ENCODE measurements at places on chromosomes 3 and 15. TPM values are rescaled to one million over a fixed set of nuclear protein-coding genes. Genes with fewer than 3 reads are reported as not detected.

GRCh38 chr3:197889204-197889930, 60.6 kb upstream of the RPL35A start:
- DNase-seq: no peak

AMIGO3 gene
- total RNA-seq: 1.8 TPM

DNA sequence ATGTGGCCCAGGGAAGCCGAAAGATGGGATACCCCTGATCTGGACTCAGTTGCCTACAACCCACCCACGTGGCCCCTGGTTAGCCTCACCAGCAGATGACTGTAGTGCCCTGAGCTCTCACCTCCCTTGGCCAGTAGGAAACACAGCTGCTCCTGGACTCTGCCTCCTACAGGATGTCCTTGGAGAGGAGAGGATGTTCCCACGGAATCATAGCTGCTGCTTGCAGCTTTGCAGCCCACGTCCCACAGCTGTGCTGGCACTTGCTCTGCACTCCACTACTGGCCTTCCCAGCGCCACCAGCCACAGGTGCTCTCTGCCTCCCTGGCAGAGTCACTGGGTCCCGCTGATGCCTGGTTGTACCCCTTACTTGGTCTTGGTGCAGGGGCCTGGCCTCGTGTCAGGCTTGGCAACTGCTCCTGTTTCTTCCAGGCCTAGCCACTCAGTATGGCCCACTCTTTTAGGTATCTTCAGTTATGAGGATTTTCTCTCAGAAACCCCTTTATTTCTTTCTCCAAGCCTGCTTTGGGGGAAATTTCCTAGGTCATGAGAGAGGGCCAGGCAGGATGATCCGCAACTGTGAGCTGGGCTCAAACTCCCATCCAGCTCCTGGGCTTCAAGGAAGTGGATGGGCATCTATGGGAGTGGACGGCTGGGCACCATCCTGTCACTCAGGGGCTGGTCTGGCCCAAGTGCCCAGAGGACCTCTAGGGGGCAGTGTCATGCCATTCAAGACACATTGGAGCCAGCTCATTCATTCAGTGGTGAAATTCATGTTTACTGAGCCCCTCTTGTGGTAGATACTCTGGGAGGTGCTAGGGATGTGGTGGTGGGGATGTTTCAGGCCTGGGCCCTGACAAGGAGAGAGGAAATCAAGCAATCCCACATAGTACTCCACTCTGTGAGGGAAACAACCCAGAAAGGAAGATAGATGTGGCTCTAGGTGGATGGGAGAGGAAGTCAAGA, 16.2 kb upstream of the VILL start:
- peak; percentile 83 for DNase-seq

GRCh38 chr15:99100245-99101173, 4.4 kb upstream of the SYNM start:
- DNase-seq: peak; percentile 78

RLBP1 gene
- total RNA-seq: not detected

DNA sequence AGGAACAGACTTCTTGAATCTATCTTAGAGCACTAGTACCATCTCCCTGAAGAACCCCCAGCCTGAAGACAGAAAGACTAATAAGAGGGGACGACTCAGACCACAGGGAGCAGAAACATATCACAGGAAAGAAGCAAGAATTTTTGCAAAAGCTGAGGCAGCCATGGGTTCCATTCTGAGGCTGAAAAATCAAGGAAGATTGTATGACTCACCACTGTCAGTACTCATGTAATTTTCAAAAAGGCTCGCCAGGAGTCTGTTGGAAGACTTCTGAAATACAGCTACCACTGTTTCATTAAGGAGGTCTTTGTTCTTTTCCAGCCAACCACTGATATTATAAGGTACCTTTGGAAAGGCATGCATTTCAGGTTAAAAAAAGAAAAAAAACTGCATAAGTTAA, 47.5 kb downstream of the MYH15 start:
- DNase-seq: no peak

DNA sequence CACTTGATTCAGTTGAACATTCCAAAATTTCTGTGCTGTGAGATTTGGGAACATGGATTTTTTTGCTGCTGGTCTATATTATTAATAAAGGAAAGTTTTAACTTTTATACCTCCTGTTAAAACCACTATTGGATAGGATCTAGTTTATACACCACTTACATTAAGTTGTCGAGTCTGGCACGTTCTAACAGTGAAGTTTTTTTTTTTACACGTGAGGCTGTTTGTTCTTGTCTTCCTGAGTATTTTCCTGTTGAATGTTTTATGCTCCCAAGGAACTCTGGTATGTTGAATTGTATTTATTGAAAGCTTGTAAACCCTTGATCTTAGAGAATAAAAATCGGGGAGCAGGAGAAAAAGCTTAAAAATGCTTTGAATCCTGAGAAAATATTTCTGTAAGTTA, 338.8 kb downstream of the RBMS3 start:
- DNase-seq: no peak

PLA2G4B gene
- 2.0 TPM for total RNA-seq

- peak; percentile 71 for DNase-seq
Measured at GRCh38 chr15:68795298-68795848, 25.3 kb downstream of the ANP32A start.

DNA sequence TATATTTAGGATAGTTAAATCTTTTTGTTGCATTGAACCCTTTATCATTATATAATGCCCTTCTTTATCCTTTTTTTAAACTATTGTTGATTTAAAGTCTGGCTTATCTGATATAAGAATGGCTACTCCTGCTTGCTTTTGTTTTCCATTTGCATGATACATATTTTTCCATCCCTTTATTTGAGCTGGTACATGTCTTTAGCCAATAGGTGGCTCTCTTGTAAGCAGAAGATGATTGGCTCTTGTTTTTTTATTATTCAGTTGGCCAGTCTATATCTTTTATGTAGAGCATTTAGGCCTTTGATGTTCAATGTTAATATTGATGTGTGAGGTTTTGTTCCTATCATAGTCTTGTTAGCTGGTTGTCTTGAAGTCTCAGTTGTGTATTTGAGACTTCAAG, 99.5 kb upstream of the MCTP2 start:
- DNase-seq: no peak

DNA sequence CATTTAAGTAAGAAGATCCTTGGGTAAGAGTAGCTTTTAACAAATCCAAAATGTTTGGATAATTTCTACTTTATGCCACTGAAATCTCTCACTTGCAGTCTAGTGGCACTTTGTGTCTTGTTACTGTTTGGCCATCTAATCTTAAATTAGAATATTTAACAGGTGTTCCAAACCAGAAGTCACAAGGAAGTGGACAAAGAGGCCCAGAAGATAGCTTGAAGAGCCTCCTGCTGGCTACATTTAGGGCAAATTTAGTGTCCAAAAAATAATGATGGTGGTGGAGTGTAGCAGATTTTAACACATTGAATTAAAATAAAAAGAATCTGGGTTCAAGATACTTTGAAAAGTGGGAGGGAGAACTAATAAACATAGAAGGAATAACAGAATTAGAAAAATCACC, 172.2 kb downstream of the GHSR start:
- peak; percentile 77 for DNase-seq

GRCh38 chr3:190863119-190863465, 598 bp upstream of the GMNC start:
- DNase-seq: no peak

- no peak for DNase-seq
Measured at GRCh38 chr15:83275412-83275811, 9.1 kb downstream of the BNC1 start.

DNA sequence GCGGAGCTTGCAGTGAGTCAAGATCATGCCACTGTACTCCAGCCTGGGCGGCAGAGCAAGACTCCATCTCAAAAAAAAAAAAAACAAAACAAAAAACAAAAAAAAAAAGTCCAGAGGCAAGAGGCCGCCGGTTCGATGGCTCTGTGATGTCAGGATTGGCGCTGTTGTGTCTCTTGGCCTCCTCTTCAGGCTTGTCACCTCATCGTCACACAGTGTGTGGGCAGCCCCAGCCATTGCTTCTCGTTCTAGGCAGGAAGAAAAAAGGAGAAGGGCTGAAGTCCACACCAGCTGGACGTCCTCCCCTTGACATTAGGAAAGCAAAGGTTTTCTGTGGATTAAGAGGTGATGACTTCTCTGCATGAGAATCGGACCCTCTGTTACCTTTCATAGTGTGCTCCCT, 191.1 kb downstream of the NSMCE3 start:
- no peak for DNase-seq

GRCh38 chr3:10474847-10475246, 30.5 kb downstream of the ATP2B2 start:
- no peak for DNase-seq

DNA sequence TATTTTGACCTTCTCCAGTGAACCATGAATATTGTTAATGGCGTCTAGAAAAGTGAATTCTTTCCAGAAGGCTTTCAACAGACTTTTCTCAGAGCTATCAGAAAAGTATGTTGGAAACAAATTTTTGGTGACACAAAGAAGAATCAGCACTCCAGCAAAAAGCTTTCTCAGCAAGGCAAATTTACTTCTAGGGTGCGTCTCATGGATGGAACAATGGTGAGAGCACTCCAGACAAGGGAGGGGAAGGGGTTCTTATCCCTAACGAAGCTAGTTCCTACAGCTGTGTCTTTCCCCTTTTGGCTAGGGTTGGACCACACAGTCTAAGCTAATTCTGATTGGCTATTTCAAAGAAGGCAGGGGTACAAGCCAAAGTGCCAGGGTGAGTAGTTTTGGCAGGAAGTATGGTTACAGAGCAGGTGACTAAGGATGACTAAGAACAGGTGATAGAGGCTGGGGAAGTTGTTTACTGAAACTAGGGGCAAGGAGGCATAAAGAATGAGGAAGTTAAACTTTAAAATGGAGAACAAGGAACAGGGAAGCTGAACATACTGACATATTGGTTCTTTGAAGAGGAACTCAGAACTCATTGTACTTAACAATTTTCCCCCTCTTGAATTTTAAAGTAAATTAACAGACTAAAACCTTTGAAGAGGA, 959.8 kb downstream of the NAALADL2 start:
- no peak for DNase-seq

DNA sequence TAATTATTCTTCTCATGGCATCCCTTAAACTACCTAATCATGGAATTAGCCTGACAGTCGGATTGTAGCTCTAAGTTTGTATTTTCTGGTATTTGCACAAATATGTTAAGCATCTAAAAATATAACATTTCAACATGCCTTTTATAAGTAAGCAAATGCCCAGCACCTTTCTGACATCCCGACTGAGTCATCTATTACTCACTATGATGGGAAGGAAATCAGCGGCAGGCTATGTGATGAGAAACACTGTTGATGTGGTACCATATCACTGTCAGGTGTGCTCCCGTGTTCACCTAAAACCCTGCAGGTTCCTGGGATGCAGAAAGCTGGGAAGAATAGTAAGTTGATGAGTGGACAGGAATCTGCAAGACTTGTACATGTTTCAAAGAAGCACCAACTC, 367.8 kb upstream of the IL12A start:
- no peak for DNase-seq

ISLR gene
- 0.31 TPM for total RNA-seq

MYO5C gene
- 0.31 TPM for total RNA-seq

CPN2 gene
- not detected for total RNA-seq

SHC4 gene
- 2.9 TPM for total RNA-seq

GRCh38 chr3:20637729-20638128, 451.7 kb upstream of the SGO1 start:
- peak; percentile 5 for DNase-seq

DNA sequence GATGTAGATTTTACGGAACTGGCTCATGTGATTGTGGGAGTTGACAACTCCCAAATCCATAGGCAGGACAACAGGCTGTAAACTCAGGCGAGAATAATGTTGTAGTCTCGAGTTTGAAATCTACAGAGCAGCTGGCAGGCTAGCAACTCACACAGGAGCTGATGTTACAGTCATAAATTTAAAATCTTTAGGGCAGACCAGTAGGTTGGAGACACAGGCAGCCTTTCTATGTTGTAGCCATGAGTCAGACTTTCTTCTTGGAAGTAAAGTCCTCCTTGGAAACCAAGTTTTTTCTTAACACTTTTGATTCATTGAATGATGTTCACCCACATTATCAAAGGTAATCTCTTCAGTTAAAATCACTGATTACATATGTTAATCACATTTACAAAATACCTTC, 89.1 kb upstream of the ALCAM start:
- DNase-seq: peak; percentile 3

DNA sequence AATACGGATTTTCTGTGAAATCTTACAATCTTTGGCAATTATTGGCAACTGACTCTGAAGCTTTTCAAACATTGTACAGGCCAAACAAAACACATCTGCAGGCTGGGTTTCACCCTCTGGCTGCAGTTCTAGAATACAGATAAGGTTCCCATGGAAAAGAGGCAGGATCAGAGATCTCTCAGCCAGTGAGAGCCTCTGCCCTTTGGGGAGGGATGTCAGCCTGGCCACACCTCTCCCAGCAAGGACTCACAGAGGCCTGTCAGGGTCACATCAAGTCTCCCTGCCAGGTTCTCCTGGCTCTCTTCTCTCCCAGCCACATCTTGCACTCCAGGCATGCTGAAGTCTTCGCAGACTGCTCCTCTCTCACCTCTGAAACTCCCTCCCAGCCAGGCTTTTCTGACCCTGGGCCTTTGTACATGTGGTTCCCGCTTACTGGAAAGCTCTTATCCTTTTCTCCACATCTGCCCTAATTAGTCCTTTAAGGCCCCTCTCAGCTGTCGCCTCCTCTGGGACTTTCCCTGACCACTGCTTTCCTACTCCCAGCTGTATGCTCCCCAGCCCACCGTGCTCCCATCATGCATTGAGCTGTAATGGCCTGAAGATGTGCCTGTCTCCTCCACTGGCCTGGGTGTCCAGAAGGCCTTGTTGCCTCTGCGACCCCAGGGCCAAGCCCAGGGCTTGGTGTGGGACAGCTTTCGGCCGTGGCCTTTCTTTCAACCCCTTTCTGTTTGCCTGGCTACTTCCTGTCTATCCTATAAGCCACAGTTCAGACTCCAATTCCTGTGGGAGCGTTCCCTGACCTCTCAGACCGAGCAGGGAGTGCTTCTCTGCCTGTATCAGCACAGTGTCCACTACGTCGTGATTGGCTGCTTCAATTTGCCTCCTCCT, 4.3 kb downstream of the RBP1 start:
- peak; percentile 53 for DNase-seq

DNA sequence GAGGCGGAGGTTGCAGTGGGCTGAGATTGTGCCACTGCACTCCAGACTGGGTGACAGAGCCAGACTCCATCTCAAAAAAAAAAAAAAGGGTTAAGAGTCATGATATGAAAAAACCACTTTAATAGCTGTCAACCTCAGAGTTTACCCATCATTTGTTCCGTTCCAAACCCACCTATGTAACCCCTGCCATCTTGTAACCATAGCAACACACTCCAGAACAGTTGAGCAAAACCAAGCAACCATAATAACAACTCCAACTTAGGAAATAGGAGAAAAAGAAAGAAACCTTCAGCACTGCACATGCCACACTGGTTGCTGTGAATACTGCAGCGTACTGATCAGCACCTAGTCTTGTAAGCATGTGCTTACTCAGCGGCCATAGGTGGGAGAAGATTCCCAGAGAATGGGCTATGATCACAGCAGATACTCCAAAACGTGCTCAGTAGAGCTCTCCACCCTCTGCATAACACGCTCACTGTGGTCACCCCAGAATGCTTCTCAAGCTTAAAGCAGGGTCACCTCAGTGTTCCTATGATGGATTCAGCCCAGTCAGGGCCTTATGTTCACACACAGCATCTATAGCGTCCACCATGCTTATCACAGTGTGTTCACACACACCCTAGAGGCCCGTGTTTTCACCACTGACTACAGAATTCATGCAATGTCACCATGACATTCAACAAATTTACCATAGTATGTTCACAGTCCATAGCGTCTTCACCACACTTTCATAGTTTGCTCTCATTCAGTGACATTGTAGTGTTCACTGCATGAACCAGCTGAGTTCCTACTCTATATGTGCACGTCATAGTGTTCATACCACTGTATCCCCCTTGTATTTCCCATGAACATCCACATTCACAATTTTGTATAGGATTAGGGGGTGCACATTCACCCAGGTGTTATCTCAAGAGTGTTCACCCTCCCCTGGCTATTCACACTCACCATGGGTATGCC, 6.5 kb upstream of the CILP start:
- DNase-seq: no peak

CCR3 gene
- not detected for total RNA-seq

Measured in myocyte (in vitro differentiated cells).